ENCODE measurements at places on chromosomes 12 and 14. TPM values are rescaled to one million over a fixed set of nuclear protein-coding genes. Genes with fewer than 3 reads are reported as not detected.

Gene PTPN21
- not detected for total RNA-seq

Gene KRT79
- total RNA-seq = not detected

GRCh38 chr12:54389134-54389508, 4.6 kb upstream of the ZNF385A start:
- no peak for DNase-seq

Gene LBHD2
- not detected for total RNA-seq

Gene TMPRSS12
- not detected for total RNA-seq

- no peak for DNase-seq
Observed at GRCh38 chr12:23008623-23009022, 383.7 kb downstream of the ETNK1 start.

DNA sequence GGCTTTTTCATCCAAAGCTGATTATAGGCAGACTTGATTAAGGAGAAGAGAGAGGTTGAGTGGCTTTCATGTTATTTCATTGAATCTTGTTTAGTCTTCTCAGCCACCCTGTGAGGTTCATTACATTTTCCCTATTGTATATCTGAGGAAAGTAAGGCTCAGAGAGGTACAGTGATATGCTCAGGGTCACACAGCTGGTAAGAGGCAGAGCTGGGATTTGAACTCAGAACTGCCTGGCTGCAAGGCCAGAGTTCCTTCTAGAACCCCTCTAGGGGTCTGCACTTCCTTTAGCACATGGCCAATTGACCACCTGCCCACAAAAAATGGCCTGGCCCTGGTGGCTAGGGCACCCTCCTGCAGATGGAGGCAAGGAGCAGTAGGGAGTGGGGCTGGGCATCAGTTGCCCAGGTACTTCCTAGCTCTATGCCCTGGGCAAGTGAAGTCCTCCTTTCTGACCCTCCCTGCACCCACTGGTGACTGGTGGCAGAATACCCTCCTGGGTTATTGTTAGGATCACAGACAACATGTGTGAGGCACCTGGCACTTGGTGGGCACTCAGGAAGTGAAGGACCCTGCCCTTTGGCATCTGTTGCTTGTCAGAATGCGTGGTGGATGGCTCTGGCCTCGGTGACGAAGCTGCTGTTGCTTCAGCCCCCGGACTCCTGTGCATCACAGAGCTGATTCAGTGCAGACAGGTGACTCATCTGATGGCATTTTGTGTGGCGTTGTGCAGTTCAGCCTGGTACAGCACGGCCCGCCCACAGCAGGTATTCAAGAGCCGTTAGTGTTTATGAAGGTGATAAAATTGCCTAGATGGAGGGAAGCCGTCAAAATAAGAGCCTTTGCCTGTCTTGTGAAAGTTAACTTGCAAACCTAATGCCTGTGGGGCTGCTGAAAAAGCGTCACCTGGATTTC, 115.8 kb downstream of the SLC25A47 start:
- peak; percentile 52 for DNase-seq

DNA sequence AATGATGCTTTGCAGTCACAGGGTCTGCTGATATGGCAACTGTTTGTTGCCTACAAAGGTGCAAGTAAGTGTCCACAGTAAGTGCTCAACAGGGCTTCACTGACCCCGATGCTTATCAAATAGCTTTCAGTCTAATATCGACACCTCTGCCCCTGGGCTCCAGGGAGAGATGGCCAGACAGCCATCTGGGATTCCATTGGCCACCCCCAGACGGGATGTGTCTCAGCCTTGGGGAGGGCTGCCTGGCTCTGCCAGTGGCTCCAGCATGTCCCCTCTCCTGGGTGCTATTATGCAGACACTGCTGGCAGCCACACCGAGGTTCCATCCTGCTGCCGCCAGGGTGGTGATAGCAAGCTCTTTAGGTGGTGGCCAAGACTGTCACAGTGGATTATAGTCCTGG, 57.4 kb downstream of the DGLUCY start:
- no peak for DNase-seq

Gene MYH6
- total RNA-seq = not detected

Gene TESPA1
- total RNA-seq = 93.8 TPM

GRCh38 chr14:76348898-76349297, 27.0 kb upstream of the ESRRB start:
- DNase-seq = no peak

Gene CISTR
- not detected for total RNA-seq

- no peak for DNase-seq
Observed at GRCh38 chr14:19800282-19801117, 3.1 kb upstream of the OR4N2 start.

DNA sequence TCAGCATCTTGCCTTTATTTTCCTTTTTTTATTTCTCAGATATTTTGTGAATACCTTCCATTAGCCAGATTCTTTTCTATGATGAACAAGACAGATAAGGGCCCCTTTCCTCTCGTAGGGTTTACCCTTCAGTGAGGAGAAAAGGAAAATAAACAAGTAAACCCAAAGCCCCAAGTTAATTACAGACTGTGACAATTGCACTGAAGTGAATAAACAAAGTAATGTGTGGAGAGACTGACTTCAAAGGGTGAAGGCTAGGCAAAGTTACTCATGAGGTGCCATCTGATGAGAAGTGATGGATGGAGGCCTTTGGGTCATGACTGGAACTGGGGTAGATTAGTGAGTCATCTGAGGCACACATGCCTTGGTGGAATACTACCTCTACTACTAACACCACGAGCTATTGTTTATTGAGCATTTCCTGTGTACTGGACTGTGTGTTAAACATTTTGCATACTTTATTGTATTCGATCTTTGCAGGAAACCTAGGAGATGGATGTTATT, 143.4 kb upstream of the PRICKLE1 start:
- DNase-seq = no peak

Gene TAMALIN
- total RNA-seq = 253 TPM

- no peak for DNase-seq
Observed at GRCh38 chr14:96176811-96177211, 27.8 kb upstream of the BDKRB2 start.

Gene MAP3K9
- total RNA-seq = 15.7 TPM

DNA sequence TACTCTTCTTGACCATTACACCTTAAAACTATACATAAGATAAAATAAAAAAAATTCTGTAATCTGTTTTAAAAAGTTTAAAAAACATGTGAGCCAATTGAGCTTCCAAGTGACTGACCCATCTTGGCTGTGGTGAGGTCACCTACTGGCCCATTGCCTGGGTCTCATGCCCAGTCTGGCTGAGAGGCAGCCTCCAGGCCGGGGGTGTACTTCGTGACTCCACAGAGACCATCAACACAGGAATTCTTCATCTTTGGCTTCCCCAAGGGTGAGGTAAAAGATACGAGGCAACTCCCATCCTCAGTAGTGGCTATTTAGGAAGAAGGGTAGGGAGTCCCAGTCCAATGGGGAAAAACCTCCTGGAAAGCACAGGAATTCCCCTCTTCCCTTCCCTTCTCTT, 113.2 kb downstream of the APAF1 start:
- no peak for DNase-seq

GRCh38 chr12:60684988-60685655, 1089.3 kb downstream of the SLC16A7 start:
- no peak for DNase-seq

GRCh38 chr12:17680220-17680619, 409.8 kb downstream of the RERGL start:
- DNase-seq = no peak

- DNase-seq = no peak
Observed at GRCh38 chr12:106389151-106389550, 31.6 kb downstream of the POLR3B start.

Gene PEBP1
- total RNA-seq = 75.2 TPM

Gene FAIM2
- total RNA-seq = 0.10 TPM

Gene LTBR
- total RNA-seq = not detected

Gene PROX2
- total RNA-seq = not detected

- no peak for DNase-seq
Observed at GRCh38 chr12:71063087-71063486, 94.7 kb downstream of the TSPAN8 start.

- no peak for DNase-seq
Observed at GRCh38 chr12:49873361-49873934, 30.3 kb downstream of the FAIM2 start.

GRCh38 chr12:68490476-68490875, 120.2 kb upstream of the RAP1B start:
- no peak for DNase-seq

Gene OR4E2
- not detected for total RNA-seq
